ENCODE measurements at places on chromosomes 1 and 21. TPM values are rescaled to one million over a fixed set of nuclear protein-coding genes. Genes with fewer than 3 reads are reported as not detected.

DNA sequence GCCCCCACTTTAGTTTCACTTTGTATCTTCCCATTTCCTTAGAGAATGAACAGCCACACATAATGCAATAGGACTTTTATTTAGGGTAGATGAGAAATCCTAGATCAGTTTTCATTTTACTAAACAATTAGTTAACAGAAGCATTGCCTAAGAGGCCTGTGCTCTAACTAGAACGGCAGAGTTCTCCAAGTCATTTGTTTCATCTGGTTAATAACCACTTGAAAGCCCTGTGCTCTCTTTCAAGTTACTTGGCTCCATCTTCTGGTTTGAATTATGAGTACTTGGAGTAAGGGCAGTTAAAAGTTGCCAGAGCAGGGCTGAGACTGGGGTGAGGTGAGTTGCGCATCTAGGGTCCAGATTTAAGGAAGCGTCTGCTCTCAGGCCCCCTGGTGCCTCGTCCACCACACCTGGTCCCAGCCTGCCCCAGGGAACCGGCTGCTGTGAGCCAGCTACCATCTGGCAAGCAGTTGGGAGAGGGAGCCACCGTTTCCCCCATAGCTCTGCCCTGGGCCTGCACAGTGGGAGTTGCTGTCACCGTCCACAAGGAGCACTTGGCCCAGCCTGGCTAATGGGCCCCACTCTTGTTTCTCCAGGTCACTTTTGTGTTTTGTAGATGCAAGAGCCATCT lies 18.1 kb upstream of the SLC44A3 start:
- no peak for DNase-seq

GRCh38 chr1:157363660-157364140 lies 188.6 kb downstream of the FCRL5 start:
- peak; percentile 30 for DNase-seq

Gene F5
- 0.30 TPM for polyA plus RNA-seq

DNA sequence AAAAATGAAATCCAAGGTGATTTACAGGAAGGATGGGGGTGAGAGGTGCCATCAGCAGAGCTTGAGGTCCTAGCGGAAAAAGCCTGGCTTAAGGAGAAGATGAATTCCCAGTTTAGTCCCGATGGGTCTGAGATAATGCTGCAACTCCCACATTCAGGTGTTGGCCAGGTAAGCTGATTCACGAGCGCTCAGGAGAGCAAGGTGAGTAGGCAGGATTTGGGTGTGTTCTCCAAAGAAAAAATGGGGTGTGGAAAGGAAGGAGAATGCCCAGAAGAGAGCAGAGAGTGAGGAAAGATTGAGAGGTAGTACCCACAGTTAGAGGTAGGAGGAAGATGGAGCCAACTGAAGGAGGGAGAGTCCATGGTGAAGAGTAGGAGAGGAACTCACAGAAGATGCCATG lies 12.5 kb downstream of the RIMS3 start:
- DNase-seq = no peak

GRCh38 chr1:225440380-225441221 lies 12.8 kb upstream of the LBR start:
- DNase-seq = peak; percentile 71

DNA sequence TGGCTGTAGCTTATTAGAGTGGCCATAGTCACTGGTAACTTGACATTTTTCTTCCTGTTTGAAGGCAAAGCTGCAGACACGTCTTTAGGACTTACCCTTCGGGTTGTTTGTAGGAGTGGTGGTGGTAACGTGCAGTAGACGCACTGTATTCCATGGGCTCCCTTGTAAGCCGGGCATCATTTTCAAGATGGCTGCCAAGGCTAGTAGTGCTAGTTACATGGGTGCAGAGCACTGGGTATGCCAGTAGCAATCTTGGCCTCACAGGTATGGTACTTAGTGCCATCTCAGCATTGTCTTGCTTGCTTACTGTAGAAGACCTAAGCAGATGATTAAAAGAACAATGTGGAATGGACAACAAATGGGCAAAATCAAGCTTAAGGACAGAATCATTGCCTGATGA lies 1.9 kb downstream of the YBX1 start:
- no peak for DNase-seq

Gene HRNR
- 0.12 TPM for polyA plus RNA-seq
